ENCODE measurements at places on chromosomes 13 and 19.

GRCh38 chr13:23928985-23929384 is 31.7 kb upstream of the C1QTNF9B start:
- no peak for DNase-seq

- DNase-seq = no peak
Measured at GRCh38 chr13:23870356-23871140, 18.7 kb downstream of the MIPEP start.

GRCh38 chr13:75430436-75431209 is 51.3 kb downstream of the TBC1D4 start:
- DNase-seq = no peak

DNA sequence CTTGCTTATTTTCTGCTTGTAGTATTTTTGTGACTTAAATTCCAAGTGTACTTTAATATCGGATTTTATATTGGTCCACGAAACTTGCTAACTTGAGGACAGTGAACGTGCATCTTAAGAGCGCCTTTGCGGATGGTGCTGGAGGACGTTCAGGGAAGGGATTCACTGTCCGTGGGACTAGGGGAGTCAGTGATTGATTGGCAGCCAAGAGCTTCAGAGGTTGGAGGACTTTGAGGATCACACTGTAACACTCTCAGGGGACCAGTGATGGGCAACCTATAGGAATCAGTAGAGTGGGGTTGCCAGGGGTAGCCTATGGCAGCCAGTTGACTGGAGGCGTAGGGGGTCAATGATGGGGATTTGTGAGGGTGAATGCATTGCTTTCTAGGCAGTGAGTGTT is 516 bp downstream of the ZNF175 start:
- no peak for DNase-seq

DNA sequence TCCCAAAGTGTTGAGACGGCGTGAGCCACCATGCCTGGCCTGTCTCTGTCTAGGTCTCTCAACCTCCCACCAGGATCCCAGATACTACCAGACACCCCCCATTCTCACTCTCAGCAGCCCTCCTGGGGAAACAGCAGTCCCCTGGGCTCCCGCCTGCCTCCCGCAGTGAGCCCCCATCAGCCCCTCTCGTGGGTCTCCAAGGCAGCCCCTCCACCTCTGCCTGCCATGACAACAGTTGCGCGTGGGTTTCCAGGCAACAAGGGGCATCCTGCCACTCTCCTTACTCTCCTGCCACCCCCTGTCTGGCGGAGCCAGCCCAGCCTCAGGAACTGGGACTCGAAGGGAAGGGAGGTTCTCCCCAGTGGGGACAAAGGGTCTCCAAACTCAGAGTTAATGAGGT is 5.2 kb downstream of the LRRC4B start:
- DNase-seq = no peak

- DNase-seq = no peak
Measured at GRCh38 chr19:35437406-35437951, 10.6 kb upstream of the FFAR2 start.

- DNase-seq = no peak
Measured at GRCh38 chr19:2631213-2631821, 71.2 kb downstream of the GNG7 start.
